Activated naive CD4-positive, alpha-beta T cell treated with anti-CD3 and anti-CD28 coated beads for 36 hours (primary cell): ENCODE measurements at places on chromosomes 7 and 10.

GRCh38 chr7:92925876-92926696, 89.7 kb upstream of the CDK6 start:
- no peak for DNase-seq

- DNase-seq, result no peak
Observed at GRCh38 chr10:23870651-23871610, 338.0 kb upstream of the KIAA1217 start.

DNA sequence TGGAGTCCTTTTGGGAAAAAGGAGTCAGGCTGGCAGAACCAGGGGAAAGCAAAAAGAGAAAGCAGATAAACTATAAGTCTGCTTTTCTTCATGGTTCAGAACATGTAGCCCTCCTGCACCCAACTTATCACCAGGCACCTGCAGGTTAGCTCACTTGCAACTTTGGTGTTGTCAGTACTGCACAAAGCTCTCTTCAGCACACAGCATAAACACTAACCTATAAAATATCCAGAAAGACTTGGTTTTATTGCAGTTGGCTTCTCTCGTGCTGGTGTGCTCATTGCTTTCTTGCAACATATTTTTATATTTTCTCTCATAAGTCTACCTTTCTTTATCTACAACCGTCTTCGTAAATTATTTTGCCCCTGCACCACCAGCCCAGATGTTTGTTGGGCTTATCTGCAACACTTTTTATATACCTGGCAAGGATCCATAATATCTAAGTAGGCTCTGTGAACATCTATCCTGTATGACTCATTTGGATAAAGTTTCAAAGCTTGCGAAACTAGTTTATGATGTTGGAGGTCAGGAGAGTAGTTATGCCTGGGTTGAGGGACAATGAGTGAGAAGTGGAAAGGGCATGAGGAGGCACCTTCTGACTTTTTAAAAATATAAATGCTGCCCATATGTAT, 164.6 kb downstream of the ANKRD30A start:
- no peak for DNase-seq

- no peak for DNase-seq
Observed at GRCh38 chr10:45581216-45581549, 91.4 kb downstream of the ZFAND4 start.

- no peak for DNase-seq
Observed at GRCh38 chr10:3173171-3173878, 743 bp upstream of the PITRM1 start.

- no peak for DNase-seq
Observed at GRCh38 chr10:125692196-125692595, 9.2 kb upstream of the TEX36 start.

DNA sequence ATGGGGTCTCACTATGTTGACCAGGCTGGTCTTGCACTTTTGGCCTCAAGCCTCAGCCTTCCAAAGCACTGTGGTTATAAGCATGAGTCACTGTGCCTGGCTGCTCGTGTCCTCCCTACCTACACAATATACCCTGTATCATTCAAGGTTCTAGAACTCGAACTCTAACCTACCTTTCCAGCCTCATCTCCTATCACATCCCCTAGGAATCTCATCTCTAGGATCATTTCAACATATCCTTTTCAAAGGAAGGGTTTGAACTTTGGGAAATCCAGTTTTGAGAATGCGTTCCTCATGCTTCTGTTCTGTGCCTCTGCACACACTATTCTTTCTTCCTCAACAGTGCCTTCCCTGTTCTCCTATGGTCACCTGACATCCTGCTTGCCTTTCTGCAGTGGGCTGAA, 87.8 kb upstream of the RHEB start:
- DNase-seq, result no peak

- DNase-seq, result no peak
Observed at GRCh38 chr10:13206546-13207443, 27.4 kb downstream of the UCMA start.

GRCh38 chr10:131770946-131771633, 129.7 kb upstream of the PPP2R2D start:
- no peak for DNase-seq

GRCh38 chr10:116056445-116057293, 216.3 kb downstream of the GFRA1 start:
- no peak for DNase-seq

- no peak for DNase-seq
Observed at GRCh38 chr10:91146146-91146545, 74.3 kb upstream of the PCGF5 start.

GRCh38 chr10:29583674-29584073, 51.1 kb downstream of the SVIL start:
- no peak for DNase-seq

DNA sequence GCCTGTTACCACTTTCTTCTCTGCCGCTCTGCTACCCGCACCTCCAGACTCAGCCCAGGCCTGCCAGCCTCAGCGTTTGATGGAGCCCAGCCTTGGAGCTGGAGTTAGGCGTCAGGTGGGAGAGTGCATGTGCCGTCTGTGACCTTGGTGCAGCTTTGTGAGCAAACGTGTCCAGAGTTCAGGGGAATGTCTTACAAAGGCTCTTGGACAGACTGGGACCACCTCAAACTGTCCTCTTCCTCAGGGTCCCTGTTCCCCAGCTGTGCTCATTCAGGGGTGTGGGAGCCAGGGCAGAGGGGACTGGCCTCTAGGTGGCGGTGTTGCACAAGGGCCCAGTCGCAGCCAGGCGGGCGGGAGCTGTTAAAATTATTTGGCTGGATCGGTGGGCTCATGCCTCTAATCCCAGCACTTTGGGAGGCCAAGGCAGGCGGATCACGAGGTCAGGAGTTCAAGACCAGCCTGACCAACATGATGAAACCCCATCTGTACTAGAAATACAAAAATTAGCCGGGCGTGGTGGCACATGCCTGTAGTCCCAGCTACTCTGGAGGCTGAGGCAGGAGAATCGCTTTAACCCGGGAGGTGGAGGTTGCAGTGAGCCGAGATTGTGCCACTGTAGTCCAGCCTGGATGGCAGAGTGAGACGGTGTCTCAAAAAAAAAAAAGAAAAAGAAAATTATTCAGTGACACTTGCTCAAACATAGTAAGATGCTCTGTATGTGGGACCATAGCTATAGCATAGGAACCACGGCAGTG, 89.2 kb downstream of the ADCY1 start:
- peak; percentile 37 for DNase-seq

DNA sequence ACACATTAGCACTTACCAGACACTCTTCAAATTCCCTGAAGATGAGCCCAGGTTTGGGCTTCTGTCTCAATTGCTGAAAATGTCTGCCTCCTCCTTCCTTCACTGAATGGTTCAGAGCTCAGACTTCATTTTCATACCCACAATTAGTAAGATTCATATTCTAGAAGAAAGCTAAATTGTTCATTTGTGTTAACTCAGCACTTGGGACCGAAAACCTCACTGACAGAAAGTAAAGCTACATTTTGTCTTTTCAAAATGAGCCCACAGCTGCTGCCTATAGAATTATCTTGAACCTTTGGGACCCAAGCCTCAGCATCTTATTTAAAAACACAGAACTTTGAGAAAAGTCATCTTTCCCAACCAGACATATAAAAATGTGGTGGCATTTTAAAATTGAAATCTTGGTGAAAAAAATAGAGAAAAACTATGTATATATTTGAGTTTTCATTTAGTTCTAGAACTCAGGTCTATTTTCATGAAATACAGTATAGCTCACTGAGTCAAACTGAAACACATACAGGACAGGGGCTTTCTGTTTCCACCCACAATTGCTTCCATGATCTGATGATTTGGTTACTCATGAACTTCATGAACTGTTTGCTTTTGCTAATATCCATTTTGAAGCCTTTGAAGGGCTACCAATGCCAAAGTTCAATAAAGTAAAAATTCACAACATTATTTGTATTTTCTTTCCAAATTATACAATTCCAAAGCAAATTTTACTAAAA, 119.1 kb upstream of the PFKP start:
- DNase-seq, result peak; percentile 40

DNA sequence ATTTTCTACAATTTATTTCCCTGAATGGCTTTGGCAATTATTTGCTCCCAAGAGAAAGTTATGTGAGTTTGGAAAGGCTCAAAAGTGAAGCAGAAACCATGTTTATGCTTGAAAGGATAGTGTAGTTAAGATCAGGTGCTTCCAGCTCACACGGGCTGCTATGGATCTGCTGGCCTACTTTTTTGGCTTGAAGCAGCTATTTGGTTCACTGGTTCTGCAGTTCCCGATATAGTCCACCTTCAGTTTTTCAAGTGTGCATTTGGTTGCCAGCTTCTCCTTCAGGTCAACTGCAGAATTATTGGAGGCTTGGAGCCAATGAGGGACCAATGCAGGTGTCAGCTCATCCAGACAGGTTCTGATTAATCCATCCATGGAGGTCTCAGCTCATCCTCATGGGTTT, 484.3 kb upstream of the SEMA3A start:
- no peak for DNase-seq

GRCh38 chr7:133633055-133633454, 380.2 kb downstream of the EXOC4 start:
- DNase-seq, result no peak

- DNase-seq, result no peak
Observed at GRCh38 chr7:112740667-112741066, 49.5 kb downstream of the TMEM168 start.

DNA sequence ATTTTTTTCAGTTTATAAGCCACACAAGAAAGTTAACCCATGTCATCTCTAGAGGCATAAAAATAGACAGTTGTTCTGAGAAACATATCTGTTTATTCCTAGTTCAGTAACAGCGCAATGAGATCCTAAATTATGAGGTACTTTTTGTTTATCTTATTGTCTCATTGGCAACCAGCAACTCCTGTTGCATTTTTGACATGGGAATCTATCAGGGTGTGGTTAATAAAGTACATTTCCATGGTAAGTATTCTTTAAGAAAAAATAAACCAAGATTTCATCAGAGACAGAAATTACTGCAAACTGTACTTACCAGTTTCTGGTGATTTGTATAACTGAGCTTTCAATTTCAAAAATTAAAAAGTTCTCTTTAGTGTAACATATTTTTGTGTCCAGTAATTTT, 9.0 kb downstream of the FAS start:
- DNase-seq, result no peak

GRCh38 chr10:68345621-68346020, 12.9 kb upstream of the PBLD start:
- no peak for DNase-seq

DNA sequence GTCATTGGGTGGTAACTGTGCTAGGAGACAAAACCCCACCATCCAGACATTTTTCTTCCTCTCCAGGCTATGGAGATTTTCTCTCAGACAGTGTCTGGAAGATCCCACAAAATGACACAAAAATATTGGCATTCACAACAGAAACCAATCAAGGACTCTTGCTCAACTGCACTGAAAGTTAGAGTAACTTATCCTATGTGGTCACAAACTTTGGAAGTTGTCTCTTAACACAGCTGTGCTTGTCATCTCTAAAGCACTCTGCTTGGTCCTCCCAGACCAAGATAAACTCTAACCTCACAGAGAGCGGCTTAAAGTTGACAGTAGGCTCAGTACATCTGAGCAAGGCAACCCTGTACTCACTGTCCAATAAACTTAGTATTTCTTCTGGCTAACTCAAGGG, 74.9 kb downstream of the AKR1C4 start:
- no peak for DNase-seq

DNA sequence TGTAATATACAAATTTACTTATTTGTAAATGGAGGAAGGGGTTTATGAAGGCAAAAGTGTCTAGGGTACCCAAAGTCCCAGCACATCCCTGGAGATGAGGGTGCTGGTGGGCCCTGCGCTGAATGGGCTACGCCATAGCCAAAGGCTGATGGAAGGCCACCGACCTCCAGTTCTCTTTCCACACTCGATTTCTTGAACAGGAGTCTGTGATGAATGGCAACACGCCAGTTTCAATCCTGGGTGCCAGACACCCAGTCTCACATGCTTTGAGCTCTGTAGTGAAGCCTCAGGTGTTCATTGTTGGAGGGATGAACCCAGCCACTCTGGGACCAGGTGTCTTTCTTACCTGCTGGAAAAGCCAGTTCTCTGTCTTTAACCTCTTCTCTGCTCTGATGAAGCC, 752 bp downstream of the LRMDA start:
- DNase-seq, result no peak

GRCh38 chr7:112056409-112056808, 149.8 kb downstream of the DOCK4 start:
- DNase-seq, result peak; percentile 31

DNA sequence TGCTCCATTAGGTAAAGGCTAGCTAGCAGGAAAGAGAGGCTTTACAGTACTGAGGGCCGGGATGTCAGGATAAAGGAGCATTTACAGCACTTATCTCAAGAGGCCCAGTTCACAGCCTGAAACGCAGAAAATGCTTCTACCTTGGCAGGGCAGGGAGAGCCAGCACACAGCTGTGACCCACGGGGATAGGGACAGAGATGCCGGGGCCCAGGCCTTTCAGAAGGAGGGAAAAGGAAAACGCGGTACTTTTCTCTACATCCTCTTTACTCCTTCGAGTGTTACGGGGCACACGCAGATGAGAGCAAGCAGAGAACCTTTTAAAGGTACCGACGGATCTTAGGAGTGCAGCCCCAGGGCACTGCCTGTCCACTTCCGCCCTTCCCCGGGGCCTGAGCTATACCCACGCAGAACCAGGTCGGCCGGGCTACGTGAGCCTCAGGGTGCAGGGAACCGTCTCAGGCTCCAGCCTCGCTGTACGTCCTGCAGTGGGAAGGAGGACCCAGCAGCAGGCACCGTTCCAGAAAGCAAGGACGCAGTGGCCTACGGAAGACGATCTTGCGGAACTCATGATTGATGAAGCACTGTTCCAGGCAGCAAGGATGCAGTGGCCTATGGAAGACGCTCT, 232.3 kb downstream of the ELFN1 start:
- DNase-seq, result no peak

- no peak for DNase-seq
Observed at GRCh38 chr10:16259726-16260125, 177.1 kb upstream of the PTER start.

DNA sequence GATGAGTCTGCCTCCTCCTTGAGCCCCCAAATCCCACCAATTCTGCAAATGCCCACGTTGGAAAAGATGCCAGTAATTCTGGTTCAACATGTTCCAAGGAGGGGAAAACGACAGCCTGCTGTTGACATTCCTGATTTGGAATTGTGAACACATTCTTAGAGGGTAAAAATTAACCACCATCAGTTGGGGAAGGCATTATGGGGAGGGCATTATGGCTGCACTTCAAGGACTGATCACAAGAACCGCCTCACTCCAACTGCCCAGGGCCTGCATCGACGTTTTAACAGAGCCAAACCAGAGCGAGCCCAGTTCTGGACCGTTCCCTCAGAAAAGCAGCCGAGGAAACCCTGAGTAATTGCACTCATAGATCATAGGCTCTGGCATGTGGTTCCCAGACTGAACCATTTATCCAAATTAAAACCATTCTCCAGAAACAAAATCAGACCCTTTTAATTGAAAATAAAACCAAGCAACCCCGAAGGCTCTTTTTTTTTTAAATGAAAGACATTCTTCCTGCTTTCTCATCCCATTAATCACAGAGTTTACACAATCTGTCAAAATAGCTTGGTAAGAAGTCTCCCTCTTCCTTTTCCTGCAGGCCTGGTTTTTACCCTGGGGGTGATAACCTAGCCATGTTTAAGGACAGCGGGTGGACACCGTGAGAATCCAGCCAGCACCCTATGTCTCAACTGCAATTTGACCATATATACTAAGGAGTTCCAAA, 8.0 kb downstream of the TNS3 start:
- DNase-seq, result no peak

- no peak for DNase-seq
Observed at GRCh38 chr10:130371666-130372065, 235.5 kb downstream of the GLRX3 start.
